ENCODE measurements at places on chromosomes 5 and 9. TPM values are rescaled to one million over a fixed set of nuclear protein-coding genes. Genes with fewer than 3 reads are reported as not detected.

The OTULIN gene
- 33.0 TPM for total RNA-seq

The MLANA gene
- not detected for total RNA-seq

The PLEKHG4B gene
- total RNA-seq: 31.4 TPM

The PCDHA13 gene
- total RNA-seq: 0.11 TPM

The ST8SIA4 gene
- 7.5 TPM for total RNA-seq

The XRCC4 gene
- total RNA-seq: 6.1 TPM

The SMIM32 gene
- total RNA-seq: not detected

Measured in placental epithelial cell (primary cell).